ENCODE measurements at places on chromosomes 6 and 20.

- no peak for DNase-seq
These were observed 42.0 kb upstream of the MAP3K4 start for GRCh38 chr6:160949531-160949930.

GRCh38 chr20:10634683-10635411, 39.0 kb downstream of the JAG1 start:
- no peak for DNase-seq

DNA sequence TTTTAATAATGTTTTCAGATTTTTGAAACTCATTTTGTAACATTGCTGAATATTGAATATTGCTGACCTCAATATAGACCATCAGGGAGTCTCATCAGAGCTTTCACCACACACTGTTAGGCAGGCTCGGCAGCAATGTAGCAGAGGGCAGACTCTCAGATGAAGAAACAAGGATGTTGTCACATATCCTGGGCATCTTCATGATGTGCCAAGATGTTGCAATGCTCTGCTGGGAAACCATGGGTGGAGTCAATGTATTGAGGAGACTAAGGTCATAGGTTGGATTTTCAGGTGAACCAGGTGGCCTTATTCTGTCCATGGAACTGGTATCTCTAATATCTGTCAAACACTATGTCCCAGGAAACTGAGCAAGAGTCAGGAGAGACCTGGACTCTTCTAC, 27.3 kb downstream of the NR2E1 start:
- DNase-seq, result no peak

GRCh38 chr6:47483516-47483852, 5.9 kb downstream of the CD2AP start:
- DNase-seq, result no peak

GRCh38 chr20:22611636-22612035, 27.3 kb upstream of the FOXA2 start:
- DNase-seq, result no peak

GRCh38 chr6:168905451-168906090, 348.1 kb downstream of the THBS2 start:
- no peak for DNase-seq

GRCh38 chr6:36033935-36034334, 6.3 kb downstream of the MAPK14 start:
- no peak for DNase-seq

GRCh38 chr6:21158873-21159272, 434.7 kb upstream of the SOX4 start:
- DNase-seq, result no peak

DNA sequence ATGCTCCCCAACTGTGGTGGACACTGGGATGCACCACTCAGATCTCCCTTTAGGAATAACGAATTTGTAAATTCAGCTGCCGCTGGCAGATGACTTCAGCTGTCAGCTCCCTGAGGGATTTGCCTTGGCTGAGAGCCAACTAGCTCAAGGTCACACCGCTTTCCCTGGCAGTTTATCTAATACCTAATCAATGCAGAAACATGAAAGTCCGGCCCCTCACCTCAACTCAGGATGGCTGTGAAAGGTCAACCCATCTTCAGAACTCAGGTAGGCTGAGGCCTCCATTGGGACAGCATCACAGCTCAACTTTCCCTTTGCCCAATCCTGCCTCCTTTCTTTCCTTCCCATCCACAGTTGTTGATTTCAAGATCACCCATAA, 22.8 kb upstream of the SCGN start:
- no peak for DNase-seq

DNA sequence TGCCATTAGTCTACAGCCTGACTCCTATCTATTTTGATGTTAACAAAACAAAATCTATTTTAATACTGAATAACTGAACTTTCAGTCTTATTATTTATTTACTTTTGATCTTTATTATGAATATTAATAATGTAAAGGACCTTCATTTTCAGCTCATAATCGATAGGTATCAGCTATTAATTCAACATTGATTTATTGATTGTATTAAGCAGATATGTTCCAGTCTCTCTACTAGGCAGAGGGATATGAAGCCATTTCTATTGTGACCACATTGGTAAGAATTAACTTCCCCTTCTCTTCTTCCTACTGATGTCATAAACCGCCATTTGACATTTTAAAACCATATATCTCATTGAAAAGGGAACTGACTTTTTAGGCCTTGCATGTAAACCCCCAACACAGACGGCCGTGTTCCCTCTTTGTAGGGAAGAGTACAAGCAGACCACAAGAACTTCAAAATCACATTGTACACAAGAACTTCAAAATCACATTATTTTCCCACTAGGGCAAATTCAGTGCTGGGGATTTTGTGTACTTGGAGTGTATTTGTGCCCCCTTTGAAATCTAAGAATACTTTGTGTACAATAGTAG, 69.5 kb upstream of the FABP7 start:
- DNase-seq, result no peak

GRCh38 chr20:3077618-3078134, 6.3 kb downstream of the OXT start:
- DNase-seq, result no peak

- no peak for DNase-seq
These were observed 14.5 kb upstream of the CYP24A1 start for GRCh38 chr20:54188132-54188849.

DNA sequence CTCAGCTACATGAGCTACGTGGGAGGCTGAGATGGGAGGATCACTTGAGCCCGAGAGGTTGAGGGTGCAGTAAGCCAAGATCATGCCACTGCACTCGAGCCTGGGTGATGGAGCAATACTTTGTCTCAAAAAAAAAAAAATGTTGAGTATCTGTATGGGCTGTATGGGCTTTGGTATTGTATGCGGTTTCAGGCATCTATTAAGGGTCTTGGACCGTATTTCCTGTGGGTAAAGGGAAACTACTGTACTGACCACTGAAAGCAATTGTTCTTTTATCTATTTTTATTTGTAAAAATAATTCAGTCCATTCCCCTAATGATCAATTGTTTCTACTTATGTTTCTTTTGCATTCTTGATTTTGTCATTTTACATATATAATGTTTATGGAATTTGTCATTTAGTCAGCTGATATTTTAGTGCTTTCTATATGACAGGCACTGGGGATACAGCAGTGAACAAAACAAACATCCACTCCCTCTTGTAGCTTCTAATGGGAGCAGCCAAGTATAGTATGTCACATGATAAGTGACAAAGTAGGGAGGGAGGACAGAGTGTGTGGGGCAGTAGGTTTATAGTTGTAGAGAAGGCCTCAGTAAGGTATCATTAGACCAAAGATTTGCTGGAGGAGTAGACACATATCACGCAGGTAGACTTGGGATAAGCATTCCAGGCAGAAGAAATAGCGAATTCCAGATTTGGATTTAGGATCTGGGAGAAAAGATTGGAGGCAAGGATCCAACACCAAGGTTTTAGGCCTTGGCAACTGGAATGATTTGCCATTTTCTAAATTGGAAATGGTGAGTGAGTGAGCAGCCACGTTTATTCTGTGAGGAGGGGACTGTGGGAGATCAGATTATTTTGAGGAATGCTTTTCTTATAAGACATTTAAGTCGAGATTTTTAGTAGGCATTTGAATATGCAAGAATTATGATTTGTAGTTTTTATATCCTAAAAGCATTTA, 6.0 kb downstream of the PCMT1 start:
- DNase-seq, result no peak

DNA sequence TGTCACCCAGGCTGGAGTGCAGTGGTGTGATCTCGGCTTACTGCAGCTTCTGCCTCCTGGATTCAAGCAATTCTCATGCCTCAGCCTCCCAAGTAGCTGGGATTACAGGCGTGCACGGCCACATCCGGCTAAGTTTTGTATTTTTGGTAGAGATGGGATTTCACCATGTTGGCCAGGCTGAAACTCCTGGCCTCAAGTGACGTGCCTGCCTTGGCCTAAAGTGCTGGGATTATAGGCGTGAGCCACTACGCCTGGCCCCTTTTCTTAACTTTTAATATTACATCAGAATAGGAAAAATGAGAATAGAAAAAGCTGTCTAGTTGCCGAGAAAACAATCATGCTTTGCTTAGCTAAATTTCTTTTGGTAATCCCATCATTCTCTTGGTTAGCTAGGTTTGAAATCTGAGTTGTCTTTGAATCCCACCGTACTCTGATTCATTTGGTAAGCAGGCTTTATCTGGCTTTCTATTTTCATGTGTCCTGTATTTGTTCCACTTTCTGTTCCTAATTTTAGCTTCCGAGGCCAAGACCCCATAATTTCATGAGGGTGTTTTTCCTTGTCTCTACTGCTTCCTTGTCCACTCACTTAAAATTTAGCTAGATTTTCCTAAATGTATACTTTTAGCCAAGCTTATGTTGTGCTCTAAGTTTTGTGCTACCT, 83.5 kb downstream of the NCOA3 start:
- DNase-seq, result no peak

GRCh38 chr6:5341845-5342244, 80.5 kb downstream of the FARS2 start:
- DNase-seq, result no peak

DNA sequence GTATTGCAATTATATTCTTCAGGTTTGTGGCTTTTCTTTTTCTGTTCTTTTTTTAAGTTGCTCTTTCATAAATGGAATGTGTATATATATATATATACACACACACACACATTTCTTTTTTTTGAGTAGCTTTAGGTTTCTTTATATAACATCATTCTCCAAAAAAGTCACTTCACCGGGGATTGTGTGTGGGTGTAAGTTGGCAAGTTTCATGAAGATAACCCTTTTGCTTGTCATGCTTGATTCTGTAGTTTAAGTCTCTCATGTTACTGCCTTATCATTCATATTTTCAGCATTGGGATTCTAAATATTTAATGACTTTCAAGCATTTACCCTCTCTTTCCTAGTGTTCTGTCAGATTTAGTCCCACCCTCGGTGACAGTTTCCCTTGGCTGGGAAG, 181.0 kb downstream of the FARS2 start:
- no peak for DNase-seq

GRCh38 chr20:3383878-3384495, 23.5 kb downstream of the DNAAF9 start:
- no peak for DNase-seq

GRCh38 chr6:108872141-108872557, 23.9 kb downstream of the ARMC2 start:
- no peak for DNase-seq

- DNase-seq, result no peak
These were observed 24.4 kb downstream of the CNBD2 start for GRCh38 chr20:35992713-35993335.

- no peak for DNase-seq
These were observed 150.4 kb upstream of the QKI start for GRCh38 chr6:163263998-163264661.

- no peak for DNase-seq
These were observed 51.0 kb upstream of the L3MBTL3 start for GRCh38 chr6:129967427-129967826.

GRCh38 chr6:101666256-101666655, 272.7 kb downstream of the GRIK2 start:
- DNase-seq, result no peak

DNA sequence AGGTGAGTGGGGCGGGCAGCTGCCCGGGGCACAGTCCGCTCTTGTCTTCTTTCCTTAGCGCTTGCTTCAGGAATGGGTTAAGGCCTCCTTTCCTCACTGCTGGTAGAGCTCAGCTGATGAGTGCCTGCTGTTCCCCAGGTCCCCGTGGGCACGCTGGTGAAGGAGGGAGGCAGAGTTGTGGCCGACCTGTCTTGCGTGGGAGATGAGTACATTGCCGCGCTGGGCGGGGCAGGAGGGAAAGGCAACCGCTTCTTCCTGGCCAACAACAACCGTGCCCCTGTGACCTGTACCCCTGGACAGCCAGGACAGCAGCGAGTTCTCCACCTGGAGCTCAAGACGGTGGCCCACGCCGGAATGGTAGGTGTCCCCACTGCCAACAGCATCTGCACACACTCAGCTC, 15.7 kb downstream of the MTG2 start:
- no peak for DNase-seq

GRCh38 chr20:10578607-10579006, 95.2 kb downstream of the JAG1 start:
- no peak for DNase-seq

GRCh38 chr6:130557481-130558112, 191.8 kb downstream of the TMEM200A start:
- no peak for DNase-seq

DNA sequence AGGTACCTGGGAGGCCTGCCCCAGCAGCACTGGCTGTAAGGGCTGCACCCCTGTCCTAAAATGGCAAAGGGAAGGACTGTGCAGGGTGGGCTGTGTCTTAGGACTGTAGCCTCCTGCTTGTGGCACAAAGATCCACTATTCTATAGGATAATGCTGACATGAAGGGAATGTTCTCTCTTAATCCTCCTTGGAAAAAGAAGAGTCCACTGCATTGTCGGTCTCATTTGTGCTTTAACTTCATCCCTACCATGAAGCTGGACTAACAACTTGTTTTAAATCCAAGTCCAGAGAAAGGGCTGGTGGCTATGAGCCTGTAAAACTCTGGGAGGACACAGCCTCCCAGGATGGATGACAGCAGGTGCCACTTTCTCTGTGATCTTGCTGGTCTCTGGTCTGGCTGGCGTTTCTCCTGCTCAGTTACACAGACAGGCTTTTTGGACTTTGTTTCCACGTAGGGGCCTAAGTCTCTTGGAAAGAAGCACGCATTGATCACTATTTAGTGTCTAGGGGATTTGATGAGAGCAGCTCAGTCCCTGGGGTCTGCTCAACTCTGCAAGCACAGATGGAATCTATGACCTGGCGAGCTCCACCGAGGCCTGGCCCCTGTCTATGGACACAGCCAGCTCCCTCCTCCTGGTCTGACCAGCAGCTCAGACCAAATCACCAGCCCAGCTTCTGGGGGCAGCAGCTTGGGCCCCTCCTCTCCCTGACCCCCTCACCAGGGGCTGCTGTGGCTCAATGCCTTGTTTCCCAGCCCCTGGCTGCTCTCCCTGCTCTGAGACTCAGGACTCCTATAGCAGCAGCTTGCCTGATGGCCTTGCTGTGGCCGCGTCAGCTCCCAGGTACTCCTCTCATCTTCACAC, 4.8 kb downstream of the CST3 start:
- no peak for DNase-seq

DNA sequence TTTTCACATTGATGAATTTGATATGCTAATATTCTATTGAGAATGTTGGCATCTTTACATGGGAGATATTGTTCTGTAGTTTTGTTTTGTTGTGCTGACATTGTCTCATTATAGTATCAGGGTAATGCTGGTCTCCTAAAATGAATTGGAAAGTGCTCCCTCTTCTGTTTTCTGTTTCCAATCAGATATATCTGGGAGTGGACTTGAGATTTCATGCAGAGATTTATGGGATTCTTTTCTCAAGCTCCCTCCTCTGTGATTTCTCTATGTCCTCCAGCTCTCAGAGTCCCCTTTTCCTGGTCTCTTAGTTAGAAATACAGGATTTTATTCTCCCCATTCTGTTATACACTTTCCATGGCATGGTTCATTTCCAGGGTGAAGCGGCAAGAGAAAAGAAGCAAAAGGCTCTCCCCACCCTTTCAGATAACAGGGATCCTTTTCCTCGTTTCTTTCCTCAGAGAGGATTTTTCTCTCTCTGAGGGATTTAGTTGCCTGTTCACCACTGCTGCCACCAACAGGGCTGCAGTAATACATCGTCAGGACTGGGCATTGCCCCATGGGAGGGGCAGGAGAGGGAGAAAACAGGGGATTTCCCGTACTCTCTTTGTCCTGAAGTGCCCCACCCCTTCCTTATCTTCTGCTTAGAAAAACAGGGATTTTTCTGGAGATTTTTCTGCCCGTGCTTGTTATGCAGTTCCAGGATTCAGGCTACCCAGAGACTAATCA, 59.3 kb upstream of the STMND1 start:
- DNase-seq, result no peak

GRCh38 chr20:62118113-62119043, 3.9 kb upstream of the LSM14B start:
- DNase-seq, result no peak

Data from thoracic aorta (tissue), 2 donors.